ENCODE measurements at places on chromosomes 5 and 9. TPM values are rescaled to one million over a fixed set of nuclear protein-coding genes. Genes with fewer than 3 reads are reported as not detected.

- H3K27ac ChIP-seq = no peak overlapping the region
- no peaks in the 10 kb centered on the region for H3K4me1 ChIP-seq
- no peaks in the 10 kb centered on the region for H3K36me3 ChIP-seq
- peak; percentile 55 for DNase-seq
- H3K4me3 ChIP-seq = no peak overlapping the region
- peaks cover 54% of the 10 kb centered on the region for H3K27me3 ChIP-seq
Observed at GRCh38 chr9:130290291-130291181, 25.0 kb downstream of the HMCN2 start.

GRCh38 chr5:93616538-93617174 lies 33.6 kb downstream of the NR2F1 start:
- peaks cover 28% of the 10 kb centered on the region for H3K27me3 ChIP-seq
- peaks cover 9% of the 10 kb centered on the region for H3K4me1 ChIP-seq
- no peaks in the 10 kb centered on the region for H3K36me3 ChIP-seq

- H3K27ac ChIP-seq = no peak overlapping the region
- H3K4me3 ChIP-seq = no peak overlapping the region
- no peaks in the 10 kb centered on the region for H3K4me1 ChIP-seq
- no peaks in the 10 kb centered on the region for H3K27me3 ChIP-seq
Observed at GRCh38 chr5:144335561-144335960, 164.9 kb downstream of the KCTD16 start.

DNA sequence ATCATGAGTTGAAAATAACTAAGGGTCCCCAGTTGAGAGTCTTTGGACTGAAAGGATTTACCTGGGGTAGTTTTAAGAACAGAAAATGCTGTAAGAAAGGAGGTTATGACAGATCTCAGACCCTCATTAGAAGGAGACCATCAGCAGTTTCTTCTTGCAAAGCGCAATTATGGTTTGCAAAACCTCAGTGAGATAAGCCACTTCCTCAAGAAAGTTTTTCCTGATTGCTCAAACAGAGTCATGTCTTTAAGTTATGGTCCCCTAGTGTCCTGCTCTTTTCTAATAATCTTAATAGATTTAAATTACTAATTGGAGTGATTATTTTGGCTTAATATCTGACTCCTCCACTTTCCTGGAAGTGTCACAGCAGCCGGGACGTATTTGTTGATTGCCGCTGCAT lies 293.2 kb upstream of the KLF4 start:
- H3K36me3 ChIP-seq = no peaks in the 10 kb centered on the region
- no peak overlapping the region for H3K27ac ChIP-seq
- no peak overlapping the region for H3K4me3 ChIP-seq
- H3K27me3 ChIP-seq = no peaks in the 10 kb centered on the region

DNA sequence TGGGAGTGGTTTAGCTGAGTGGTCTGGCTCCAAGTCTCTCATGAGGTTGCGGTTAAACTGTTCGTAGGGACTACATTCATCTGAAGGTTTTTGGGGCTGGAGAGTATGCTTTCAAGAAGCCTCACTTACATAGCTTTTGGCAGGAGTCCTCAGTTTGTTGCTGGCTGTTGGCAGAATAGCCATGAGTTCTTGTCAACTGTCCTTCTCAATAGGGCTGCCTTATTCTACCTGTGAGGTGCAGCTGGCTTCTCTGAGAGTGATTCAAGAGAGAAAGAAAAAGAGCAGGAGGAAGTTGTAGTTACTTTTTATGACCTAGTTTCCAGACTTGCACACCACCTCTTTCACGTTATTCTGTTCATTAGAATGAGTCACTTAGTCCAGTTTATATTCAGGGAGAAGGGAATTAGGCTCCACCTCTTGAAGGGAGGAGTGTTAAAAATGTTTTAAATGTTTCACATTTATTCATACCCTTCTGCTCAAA lies 33.2 kb downstream of the YTHDC2 start:
- peaks cover 14% of the 10 kb centered on the region for H3K4me1 ChIP-seq
- peaks cover 20% of the 10 kb centered on the region for H3K36me3 ChIP-seq
- peak overlapping the region; percentile 79 for H3K27ac ChIP-seq
- H3K4me3 ChIP-seq = peak overlapping the region; percentile 37

GRCh38 chr9:33921967-33922895 lies 105.3 kb downstream of the UBE2R2 start:
- H3K4me1 ChIP-seq = peaks cover 4% of the 10 kb centered on the region
- peaks cover 91% of the 10 kb centered on the region for H3K36me3 ChIP-seq
- DNase-seq = peak; percentile 77
- no peaks in the 10 kb centered on the region for H3K27me3 ChIP-seq

- peak; percentile 71 for DNase-seq
- no peaks in the 10 kb centered on the region for H3K36me3 ChIP-seq
- H3K27ac ChIP-seq = no peak overlapping the region
- peaks cover 40% of the 10 kb centered on the region for H3K4me1 ChIP-seq
Observed at GRCh38 chr9:134627417-134628353, 13.9 kb upstream of the COL5A1 start.

DNA sequence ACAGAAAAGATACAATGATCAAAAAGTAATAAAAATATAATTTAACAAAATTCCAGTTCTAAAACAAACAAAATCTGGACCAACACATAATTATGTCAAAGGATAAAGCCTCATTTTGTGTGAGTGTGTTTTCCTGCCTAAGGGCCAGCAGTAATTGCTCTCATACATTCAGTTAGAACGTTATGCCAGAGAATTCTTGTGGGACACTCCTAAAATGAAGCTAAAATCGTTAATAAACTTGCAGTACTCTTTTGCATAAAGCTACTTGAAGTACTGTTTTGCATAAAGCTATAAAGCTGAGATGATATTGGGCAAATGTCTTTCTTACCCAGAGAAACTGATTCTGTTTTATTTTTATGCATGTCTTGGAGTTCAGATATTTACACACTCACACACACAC lies 1072.3 kb downstream of the MAT2B start:
- H3K36me3 ChIP-seq = no peaks in the 10 kb centered on the region
- H3K4me3 ChIP-seq = no peak overlapping the region
- no peaks in the 10 kb centered on the region for H3K27me3 ChIP-seq
- no peak overlapping the region for H3K27ac ChIP-seq
- no peak for DNase-seq
- H3K4me1 ChIP-seq = no peaks in the 10 kb centered on the region

Gene C1QTNF3
- 2.4 TPM for total RNA-seq

DNA sequence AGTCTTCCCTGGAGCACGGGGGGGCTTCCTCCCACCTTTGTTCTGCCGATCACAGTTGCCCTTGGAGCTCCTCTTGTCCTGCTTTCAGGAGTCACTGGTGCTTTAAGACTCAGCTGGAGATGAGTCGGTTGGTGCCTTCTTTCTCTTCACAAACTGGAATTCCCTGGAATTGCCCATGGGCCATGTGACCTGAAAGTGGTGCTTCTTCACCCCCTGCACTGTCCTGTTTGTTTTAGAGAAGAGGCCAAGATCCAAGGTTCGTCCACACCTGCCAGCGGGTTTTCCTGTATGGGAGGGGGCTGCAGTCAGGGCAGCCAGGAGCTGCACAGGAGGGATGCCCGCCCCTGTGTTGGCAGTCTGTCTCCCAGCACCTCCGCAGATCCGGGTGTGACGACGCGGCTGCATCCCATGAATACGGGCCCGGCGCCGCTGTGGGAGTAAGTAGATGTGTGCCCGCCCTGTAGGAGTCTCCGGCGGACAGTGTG lies 9.5 kb upstream of the MRPS2 start:
- no peak overlapping the region for H3K27ac ChIP-seq
- H3K4me1 ChIP-seq = no peaks in the 10 kb centered on the region
- no peaks in the 10 kb centered on the region for H3K36me3 ChIP-seq

DNA sequence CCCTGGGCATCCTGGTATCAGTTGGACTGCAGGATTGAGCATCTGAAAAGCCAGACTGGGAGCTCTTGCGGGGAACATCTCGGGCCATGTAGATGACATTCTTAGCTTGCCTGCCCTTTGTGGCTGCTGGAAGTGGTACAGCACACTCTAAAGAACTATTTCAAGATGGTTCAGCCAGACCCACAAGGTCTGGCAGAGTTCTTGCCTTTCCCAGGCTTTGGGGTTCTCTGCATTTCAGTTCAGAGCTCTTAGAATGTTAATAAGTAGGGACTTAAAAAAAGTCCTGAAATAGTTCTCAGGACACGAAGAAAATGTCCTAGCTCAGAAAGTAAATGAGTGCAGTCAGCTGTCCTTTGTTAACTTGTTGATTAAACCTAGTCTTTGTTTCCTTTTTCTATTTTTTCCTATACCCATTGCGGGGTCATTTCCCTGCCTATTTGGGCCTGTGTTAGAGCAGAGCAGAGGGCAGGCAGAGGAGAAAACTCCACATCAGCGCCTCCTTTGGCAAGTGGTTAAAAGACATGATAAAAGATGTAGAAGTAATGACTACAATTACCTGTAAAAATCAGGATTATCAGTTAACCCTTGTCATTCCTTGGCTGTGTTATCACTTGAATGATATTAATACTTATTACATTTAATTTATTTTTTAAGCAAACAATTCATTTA lies 291.5 kb downstream of the ZSWIM6 start:
- no peak for DNase-seq
- H3K27me3 ChIP-seq = no peaks in the 10 kb centered on the region
- H3K36me3 ChIP-seq = no peaks in the 10 kb centered on the region

Gene F2RL2
- total RNA-seq = 1.5 TPM

Gene MEIKIN
- not detected for total RNA-seq

DNA sequence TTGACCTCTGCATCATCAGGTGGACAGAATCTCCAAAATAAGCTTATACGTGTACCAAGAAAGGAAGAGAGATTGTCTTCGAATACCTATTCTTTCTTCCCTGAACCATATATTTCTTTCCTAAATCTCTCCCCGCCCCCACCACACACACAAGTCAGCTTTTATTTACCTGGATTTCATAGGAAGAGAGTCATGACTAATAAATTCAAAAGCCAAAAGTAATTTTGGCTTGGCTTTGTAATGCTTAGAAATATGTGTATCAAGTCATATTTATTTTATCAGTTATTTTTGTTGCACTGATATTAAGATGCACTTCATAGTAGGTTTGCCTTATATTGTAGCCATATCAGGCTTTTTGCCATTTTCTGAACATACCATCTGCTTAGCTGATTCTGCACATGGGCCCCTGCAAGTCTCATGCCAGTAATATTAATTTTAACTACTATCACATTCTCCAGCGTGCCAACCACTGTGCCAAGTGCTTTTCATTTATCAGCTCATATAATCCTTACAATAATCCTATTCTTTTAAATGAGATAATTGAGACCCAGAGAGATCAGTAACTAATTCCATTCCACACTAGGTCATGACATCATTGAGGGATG lies 1405.3 kb upstream of the NUDT12 start:
- H3K27ac ChIP-seq = no peak overlapping the region
- H3K4me3 ChIP-seq = no peak overlapping the region
- H3K27me3 ChIP-seq = no peaks in the 10 kb centered on the region
- no peaks in the 10 kb centered on the region for H3K36me3 ChIP-seq
- no peak for DNase-seq
- H3K4me1 ChIP-seq = no peaks in the 10 kb centered on the region

DNA sequence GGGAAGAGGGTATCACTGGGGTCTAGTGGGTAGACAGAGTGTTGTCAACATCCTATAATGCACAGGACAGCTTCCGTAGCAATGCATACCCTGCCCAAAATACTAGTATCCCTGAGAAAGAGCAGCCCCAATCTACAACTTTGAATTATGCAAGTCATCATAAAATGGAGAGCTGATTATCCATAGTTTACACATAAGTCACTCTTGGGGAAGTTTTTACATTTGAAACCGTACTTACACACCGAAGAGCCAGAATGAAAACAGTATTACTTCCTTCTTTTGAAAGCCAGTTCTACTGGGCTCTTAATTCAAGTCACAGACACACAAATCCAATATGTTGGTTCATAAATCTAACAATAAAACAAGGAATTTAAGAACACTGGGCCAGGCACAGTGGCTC lies 21.6 kb downstream of the RNF145 start:
- peaks cover 49% of the 10 kb centered on the region for H3K4me1 ChIP-seq
- no peak overlapping the region for H3K4me3 ChIP-seq
- peaks cover 5% of the 10 kb centered on the region for H3K36me3 ChIP-seq
- no peak for DNase-seq
- H3K27ac ChIP-seq = peak overlapping the region; percentile 39

Gene PCDHA1
- total RNA-seq = not detected

- H3K36me3 ChIP-seq = no peaks in the 10 kb centered on the region
- peaks cover 2% of the 10 kb centered on the region for H3K4me1 ChIP-seq
- peaks cover 48% of the 10 kb centered on the region for H3K27me3 ChIP-seq
- no peak overlapping the region for H3K4me3 ChIP-seq
- no peak overlapping the region for H3K27ac ChIP-seq
Observed at GRCh38 chr5:55218967-55219366, 8.1 kb downstream of the MCIDAS start.

- H3K27me3 ChIP-seq = no peaks in the 10 kb centered on the region
- H3K4me1 ChIP-seq = no peaks in the 10 kb centered on the region
- H3K36me3 ChIP-seq = no peaks in the 10 kb centered on the region
Observed at GRCh38 chr9:15942831-15943424, 390.1 kb downstream of the CCDC171 start.

GRCh38 chr9:111691672-111692329 lies 30.4 kb downstream of the GNG10 start:
- no peak overlapping the region for H3K27ac ChIP-seq
- H3K27me3 ChIP-seq = no peaks in the 10 kb centered on the region
- no peaks in the 10 kb centered on the region for H3K36me3 ChIP-seq

DNA sequence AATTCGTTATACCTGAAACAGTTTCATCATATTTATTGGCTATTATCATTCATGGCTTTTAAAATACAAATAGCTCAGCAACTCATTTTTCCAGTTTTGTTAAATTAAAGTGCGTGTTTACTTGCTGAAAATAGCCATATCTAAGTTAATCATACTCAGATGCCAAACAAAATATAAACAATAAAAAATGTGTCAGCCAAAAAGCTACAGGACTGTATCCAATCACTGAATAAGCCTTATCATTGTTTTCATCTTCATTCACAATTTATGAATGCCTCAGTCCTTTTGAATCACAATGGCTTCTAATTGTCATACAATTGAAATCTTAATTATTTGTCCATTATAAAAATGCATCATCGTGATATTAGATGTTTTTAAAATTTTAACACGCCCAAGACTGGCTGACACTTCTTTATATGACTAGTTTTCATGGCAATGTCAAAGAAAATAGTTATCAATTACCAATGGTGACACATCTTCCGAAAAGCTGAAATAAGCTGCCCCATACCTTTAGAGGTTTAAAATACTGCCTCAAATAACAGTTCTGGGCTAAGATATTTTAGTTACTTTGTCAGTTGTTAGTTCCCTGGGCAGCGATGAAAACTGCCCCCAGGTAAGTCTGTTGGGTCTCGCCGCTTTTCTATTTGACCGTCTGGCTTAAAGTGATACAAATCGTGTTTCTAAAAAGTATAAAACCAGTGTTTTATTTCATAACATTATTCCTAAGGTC lies 1.8 kb downstream of the NFIB start:
- peaks cover 2% of the 10 kb centered on the region for H3K36me3 ChIP-seq
- DNase-seq = peak; percentile 90
- H3K27ac ChIP-seq = peak overlapping the region; percentile 88
- H3K4me1 ChIP-seq = peaks cover 30% of the 10 kb centered on the region
- peak overlapping the region; percentile 94 for H3K4me3 ChIP-seq
- H3K27me3 ChIP-seq = no peaks in the 10 kb centered on the region

- H3K4me1 ChIP-seq = peaks cover 28% of the 10 kb centered on the region
- DNase-seq = no peak
- no peaks in the 10 kb centered on the region for H3K36me3 ChIP-seq
- no peak overlapping the region for H3K4me3 ChIP-seq
- H3K27ac ChIP-seq = peak overlapping the region; percentile 37
Observed at GRCh38 chr5:119398727-119399466, 43.1 kb downstream of the TNFAIP8 start.

- no peak overlapping the region for H3K4me3 ChIP-seq
- H3K27ac ChIP-seq = no peak overlapping the region
Observed at GRCh38 chr5:98543490-98543889, 230.0 kb upstream of the RGMB start.

Gene ERAP2
- total RNA-seq = 5.6 TPM

- no peak overlapping the region for H3K27ac ChIP-seq
- no peak overlapping the region for H3K4me3 ChIP-seq
- no peaks in the 10 kb centered on the region for H3K36me3 ChIP-seq
- peak; percentile 73 for DNase-seq
- no peaks in the 10 kb centered on the region for H3K4me1 ChIP-seq
Observed at GRCh38 chr5:135880278-135880677, 15.4 kb downstream of the IL9 start.

Gene SPATA31A3
- total RNA-seq = not detected

Measured in osteoblast (primary cell).